ENCODE measurements at places on chromosomes 4 and X. TPM values are rescaled to one million over a fixed set of nuclear protein-coding genes. Genes with fewer than 3 reads are reported as not detected.
A peak's percentile ranks its signal among the peaks of the same experiment; 100 is the strongest.

DNA sequence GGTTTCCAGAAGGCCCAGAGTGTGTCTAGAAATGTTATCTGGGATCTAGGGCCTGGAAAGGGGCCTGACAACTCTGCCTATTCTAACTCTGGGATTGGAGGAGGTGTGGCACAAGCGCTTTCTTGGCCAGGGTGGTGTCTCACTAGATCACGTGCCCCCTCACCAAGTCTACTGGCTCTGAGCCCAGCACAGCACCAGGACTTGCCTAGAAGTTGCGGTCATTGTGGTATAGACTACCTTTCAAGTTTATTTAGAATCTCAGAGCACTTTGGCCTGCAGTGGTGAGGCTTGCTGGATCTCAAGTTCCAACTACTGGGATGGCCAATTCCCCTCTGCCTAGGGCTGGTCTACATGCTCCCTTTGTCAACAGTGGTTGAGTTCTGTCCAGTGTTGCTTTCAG, 223.3 kb upstream of the MAGEB2 start:
- H3K27ac ChIP-seq, result no peak overlapping the region
- no peaks in the 10 kb centered on the region for H3K27me3 ChIP-seq
- no peaks in the 10 kb centered on the region for H3K36me3 ChIP-seq
- DNase-seq, result no peak
- no peaks in the 10 kb centered on the region for H3K4me1 ChIP-seq

DNA sequence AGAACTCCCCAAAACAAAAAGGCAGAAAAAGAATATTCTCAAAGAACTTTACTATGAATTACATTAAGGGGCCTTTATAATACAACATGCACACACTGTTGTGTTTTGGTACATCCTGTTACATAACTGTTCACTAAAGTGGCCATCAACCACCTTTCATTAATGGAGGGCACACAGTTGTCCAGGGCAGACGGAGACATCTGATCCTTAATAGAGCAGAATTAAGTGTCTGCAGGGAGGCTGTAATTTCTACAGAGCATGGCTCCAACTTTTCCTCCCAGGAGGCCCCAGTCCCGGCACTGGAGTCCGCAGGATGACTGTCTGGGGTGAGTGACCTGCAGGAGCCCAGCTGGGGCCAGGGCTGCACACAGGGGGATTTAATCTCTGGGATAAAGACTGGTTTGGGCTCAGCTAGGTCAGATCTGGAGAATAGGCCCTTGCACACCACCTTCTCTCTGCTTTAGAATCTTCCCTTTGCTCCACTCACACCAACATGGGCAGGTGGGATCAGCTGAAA, 233.4 kb downstream of the MAML3 start:
- peaks cover 47% of the 10 kb centered on the region for H3K4me1 ChIP-seq
- peak overlapping the region; percentile 68 for H3K27ac ChIP-seq
- no peaks in the 10 kb centered on the region for H3K27me3 ChIP-seq
- DNase-seq, result no peak

DNA sequence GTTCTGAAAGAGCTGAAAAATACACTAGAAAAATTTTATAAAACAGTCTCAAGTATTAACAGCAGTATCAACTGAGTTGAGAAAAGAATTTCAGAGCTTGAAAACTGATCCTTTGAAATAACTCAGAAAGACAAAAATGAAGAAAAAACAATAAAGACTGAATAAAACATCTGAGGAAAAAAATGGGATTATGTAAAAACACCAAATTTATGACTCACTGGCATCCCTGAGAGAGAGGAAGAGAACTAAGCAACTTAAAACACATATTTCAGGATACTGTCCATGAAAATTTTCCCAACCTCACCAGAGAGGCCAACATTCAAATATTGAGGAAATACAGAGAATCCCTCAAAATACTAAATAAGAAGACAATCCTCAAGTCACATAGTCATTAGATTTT, 22.9 kb downstream of the PABPC4L start:
- no peak for DNase-seq
- H3K4me3 ChIP-seq, result no peak overlapping the region
- H3K27ac ChIP-seq, result no peak overlapping the region

DNA sequence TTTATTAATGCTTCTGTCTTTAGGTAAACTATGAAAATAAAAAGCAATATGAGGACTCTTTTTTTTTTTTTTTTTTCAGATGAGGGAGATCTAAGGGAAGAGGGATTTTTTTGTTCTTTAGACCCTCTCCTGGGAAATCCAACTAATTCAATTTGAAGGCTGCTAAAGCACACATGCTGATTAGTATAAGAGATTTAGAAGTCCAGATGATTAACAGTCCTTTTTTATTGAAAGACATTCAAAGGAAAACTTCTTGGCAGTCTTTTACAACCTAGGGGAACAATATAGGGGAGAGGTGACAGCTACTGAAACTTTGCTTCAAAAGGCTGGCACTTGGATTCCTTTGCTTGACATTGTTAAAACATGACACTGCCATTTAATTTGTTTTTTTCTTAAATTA, 602.5 kb downstream of the RAPGEF2 start:
- H3K27ac ChIP-seq, result no peak overlapping the region
- no peak for DNase-seq
- no peaks in the 10 kb centered on the region for H3K4me1 ChIP-seq
- no peak overlapping the region for H3K4me3 ChIP-seq

DNA sequence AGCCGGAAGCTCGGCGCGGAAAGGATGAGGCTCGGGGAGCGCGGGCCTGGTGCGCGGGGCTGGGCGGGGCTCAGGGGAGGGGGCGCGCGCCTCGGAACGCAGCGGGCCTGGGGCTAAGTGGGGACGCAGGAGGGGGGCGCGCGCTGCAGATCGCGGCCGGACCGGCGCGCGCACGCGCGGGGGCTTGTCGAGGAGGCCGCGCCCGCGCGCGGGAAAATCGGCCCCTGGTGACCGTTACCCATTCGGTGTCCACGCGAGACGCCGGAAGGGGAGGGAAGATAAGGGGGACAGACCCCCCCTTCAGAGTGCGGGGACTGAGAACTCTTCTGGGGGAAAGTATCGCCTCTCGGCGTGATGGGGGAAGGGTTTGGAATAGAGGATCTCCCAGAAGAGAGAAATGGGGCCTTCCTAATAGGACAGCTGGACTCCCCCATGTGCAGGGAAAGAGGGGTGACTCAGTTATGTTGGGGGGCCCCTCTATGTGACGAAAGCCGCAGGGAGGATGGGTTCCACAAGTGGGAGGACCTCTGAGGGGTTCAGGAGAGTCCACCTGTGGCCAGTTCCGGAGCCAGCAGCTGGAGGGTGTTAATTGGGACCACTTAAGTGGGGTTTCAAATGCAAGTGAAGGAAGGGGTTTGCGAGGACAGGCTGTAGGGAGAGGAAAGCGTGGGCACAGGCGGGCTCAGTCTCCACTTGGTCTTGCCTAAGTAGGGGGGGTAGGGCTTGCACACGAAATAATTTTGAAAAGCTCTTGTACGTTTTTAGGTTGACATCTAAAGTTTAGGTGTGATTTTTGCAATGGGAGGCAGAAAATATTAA, 584 bp downstream of the SUV39H1 start:
- H3K4me3 ChIP-seq, result peak overlapping the region; percentile 28
- no peak for DNase-seq
- H3K36me3 ChIP-seq, result no peaks in the 10 kb centered on the region
- no peaks in the 10 kb centered on the region for H3K4me1 ChIP-seq
- H3K27ac ChIP-seq, result peak overlapping the region; percentile 91
- no peaks in the 10 kb centered on the region for H3K27me3 ChIP-seq

COL25A1 gene
- total RNA-seq, result 0.27 TPM

SUPT20HL1 gene
- not detected for total RNA-seq

DNA sequence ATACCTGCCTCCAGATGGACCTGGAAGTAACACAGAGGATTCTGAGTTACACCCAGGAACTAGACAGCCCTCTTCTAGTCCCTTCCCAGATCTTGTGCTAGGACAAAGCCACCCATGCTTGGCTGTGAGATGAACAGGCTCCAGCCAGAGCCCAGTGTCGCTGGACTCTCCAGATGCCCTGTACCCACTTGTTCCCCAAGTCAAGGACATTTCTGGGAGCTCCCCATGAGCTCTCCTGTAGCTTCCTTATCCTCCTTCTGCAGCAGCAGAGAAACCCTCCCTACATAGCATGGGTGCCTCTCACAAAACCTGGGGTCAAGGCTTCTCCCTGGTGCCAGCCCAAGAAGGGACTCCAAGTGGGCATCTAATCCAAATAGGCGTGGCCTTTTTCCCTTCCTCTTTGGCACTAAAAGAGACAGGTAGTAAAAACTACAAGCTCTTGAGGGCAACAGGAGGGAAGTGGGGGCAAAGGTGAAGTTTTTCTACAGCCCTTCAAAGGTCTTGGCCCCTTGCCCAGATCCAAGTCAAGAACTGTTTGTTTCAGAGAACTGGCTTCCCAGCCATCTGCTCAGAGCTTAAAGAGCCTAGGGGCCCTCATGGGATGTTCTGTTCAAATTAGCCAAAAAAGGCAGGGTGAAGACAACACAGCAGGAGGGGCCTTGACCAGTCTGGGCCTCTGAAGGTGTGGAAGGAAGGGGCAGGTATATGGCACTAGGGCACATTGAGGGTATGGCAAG, 8.5 kb upstream of the ERCC6L start:
- H3K4me3 ChIP-seq, result no peak overlapping the region
- H3K36me3 ChIP-seq, result no peaks in the 10 kb centered on the region
- H3K27me3 ChIP-seq, result no peaks in the 10 kb centered on the region
- DNase-seq, result no peak
- no peak overlapping the region for H3K27ac ChIP-seq

MTHFD2L gene
- total RNA-seq, result 7.4 TPM

GRCh38 chrX:154742613-154743012, 8.3 kb downstream of the GAB3 start:
- peaks cover 3% of the 10 kb centered on the region for H3K4me1 ChIP-seq
- H3K27me3 ChIP-seq, result no peaks in the 10 kb centered on the region
- H3K4me3 ChIP-seq, result no peak overlapping the region
- no peak overlapping the region for H3K27ac ChIP-seq

- H3K36me3 ChIP-seq, result no peaks in the 10 kb centered on the region
- no peak for DNase-seq
- no peak overlapping the region for H3K4me3 ChIP-seq
Measured at GRCh38 chr4:99252746-99253145, 33.7 kb upstream of the ADH6 start.

DNA sequence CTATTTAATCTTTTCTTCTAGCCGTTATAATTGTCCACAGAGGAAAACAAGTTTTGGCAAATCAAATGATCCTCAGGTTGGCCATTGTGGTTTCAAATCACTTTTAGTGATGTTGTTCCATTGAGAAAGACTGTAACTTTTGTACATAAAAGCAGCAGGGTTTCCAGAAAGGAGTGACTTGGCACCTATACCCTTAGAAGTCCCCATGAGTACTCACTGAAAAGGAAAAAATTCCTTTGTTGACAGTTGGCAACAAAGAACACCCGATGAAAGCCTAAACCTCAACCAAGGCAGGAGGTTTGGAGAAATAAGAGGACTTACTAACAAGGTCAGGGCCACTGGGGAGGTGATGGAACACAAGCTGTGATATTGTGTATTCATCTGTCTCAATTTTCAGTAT, 474.4 kb downstream of the RAPGEF2 start:
- no peaks in the 10 kb centered on the region for H3K36me3 ChIP-seq
- H3K4me3 ChIP-seq, result no peak overlapping the region
- H3K27ac ChIP-seq, result no peak overlapping the region
- no peaks in the 10 kb centered on the region for H3K27me3 ChIP-seq
- DNase-seq, result no peak
- no peaks in the 10 kb centered on the region for H3K4me1 ChIP-seq

GRCh38 chr4:1043162-1043561, 31.7 kb downstream of the FGFRL1 start:
- H3K27ac ChIP-seq, result no peak overlapping the region
- H3K4me3 ChIP-seq, result no peak overlapping the region
- peaks cover 47% of the 10 kb centered on the region for H3K27me3 ChIP-seq
- H3K4me1 ChIP-seq, result peaks cover 3% of the 10 kb centered on the region

- H3K27me3 ChIP-seq, result no peaks in the 10 kb centered on the region
- peaks cover 6% of the 10 kb centered on the region for H3K4me1 ChIP-seq
- H3K4me3 ChIP-seq, result peak overlapping the region; percentile 58
- H3K27ac ChIP-seq, result peak overlapping the region; percentile 3
- H3K36me3 ChIP-seq, result no peaks in the 10 kb centered on the region
- DNase-seq, result no peak
Measured at GRCh38 chr4:125368671-125369081, 53.9 kb downstream of the FAT4 start.

- DNase-seq, result no peak
- H3K27me3 ChIP-seq, result peaks cover 14% of the 10 kb centered on the region
- no peaks in the 10 kb centered on the region for H3K4me1 ChIP-seq
- no peak overlapping the region for H3K4me3 ChIP-seq
- H3K27ac ChIP-seq, result no peak overlapping the region
Measured at GRCh38 chr4:25658357-25658771, 2.7 kb downstream of the SLC34A2 start.

GRCh38 chrX:120534413-120535205, 26.2 kb downstream of the CUL4B start:
- H3K4me1 ChIP-seq, result no peaks in the 10 kb centered on the region
- no peaks in the 10 kb centered on the region for H3K36me3 ChIP-seq
- no peak overlapping the region for H3K4me3 ChIP-seq
- H3K27ac ChIP-seq, result no peak overlapping the region
- DNase-seq, result no peak

PCDH19 gene
- total RNA-seq, result 0.67 TPM

NDP gene
- not detected for total RNA-seq

DRP2 gene
- total RNA-seq, result not detected

RAB40A gene
- total RNA-seq, result not detected

DNA sequence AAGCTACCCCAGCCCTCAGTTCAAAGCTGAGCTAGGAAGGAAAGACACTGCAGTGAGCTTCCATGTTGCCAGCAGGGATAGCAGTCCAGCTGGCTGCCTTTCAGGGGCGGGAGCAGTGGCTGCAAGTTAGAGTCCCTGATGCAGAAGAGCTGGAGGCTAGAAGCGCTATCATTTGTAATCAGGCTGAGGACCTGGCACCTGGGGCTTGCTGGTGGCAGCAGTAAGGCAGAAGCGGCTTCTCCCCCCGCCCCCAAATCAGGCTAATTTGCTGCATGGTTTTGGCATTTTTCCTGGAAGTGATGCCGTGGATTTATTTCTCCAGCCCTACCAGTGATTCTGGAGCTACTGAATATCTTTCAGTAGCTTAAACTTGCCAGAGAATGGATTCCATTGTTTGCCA, 203.3 kb downstream of the CLCN4 start:
- no peaks in the 10 kb centered on the region for H3K4me1 ChIP-seq
- H3K27me3 ChIP-seq, result no peaks in the 10 kb centered on the region
- no peak for DNase-seq
- no peaks in the 10 kb centered on the region for H3K36me3 ChIP-seq

- H3K4me3 ChIP-seq, result no peak overlapping the region
- H3K27me3 ChIP-seq, result no peaks in the 10 kb centered on the region
- no peaks in the 10 kb centered on the region for H3K4me1 ChIP-seq
- no peaks in the 10 kb centered on the region for H3K36me3 ChIP-seq
- no peak overlapping the region for H3K27ac ChIP-seq
- no peak for DNase-seq
Measured at GRCh38 chr4:80685214-80685613, 345.3 kb upstream of the BMP3 start.

All from gastrocnemius medialis (tissue), 4 donors.